ENCODE measurements at places on chromosomes 3 and 15.

DNA sequence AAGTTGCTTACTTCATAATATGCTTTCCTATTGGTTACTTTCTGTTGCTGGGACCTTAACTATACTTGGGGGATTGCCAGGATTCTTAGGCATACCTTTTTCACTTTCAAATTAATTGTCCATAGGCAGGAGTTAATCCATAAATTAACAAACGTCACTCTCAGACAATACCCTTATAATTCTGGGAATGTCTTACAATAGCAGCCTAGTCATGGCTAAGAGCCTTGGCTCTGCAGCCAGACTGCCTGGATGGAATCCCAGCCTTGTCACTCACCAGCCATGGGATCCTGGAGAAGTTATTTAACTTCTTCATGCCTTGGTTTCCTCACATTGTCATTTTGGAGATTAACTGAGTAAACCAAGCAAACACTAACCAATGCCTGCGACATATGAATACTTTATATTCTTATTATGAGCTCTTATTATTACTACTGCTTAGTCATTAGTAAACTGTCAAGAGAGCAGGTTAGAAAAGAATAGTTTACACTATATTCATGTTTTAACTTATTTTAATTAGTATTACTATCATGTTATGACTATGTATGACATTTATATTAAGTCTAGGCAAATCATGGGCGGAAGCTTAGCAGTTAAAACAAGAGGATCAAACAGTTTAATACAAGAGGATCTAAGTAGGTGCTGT lies 29.0 kb downstream of the GYG1 start:
- DNase-seq, result no peak

DNA sequence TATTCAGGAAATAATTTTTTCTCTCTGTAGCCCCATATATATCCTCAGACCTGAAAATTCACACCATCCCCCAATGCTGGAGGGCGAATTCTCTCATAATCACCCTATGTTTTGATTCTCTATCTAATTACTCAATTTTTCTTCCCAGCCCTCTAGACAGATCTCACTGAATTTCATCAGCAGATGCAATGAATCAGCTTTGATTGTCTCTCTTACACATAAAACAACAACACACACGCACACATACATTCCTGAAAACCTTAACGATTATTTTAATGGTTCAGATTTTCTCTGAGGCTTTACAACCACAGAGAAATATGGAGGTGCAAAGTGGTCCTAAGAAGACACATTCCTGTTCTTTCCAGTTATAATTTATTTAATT lies 11.1 kb downstream of the RBMS3 start:
- DNase-seq, result peak; percentile 50

- DNase-seq, result no peak
Observed at GRCh38 chr3:44012160-44012899, 229.4 kb upstream of the TOPAZ1 start.

GRCh38 chr3:143562789-143563188 lies 285.5 kb downstream of the SLC9A9 start:
- DNase-seq, result no peak

DNA sequence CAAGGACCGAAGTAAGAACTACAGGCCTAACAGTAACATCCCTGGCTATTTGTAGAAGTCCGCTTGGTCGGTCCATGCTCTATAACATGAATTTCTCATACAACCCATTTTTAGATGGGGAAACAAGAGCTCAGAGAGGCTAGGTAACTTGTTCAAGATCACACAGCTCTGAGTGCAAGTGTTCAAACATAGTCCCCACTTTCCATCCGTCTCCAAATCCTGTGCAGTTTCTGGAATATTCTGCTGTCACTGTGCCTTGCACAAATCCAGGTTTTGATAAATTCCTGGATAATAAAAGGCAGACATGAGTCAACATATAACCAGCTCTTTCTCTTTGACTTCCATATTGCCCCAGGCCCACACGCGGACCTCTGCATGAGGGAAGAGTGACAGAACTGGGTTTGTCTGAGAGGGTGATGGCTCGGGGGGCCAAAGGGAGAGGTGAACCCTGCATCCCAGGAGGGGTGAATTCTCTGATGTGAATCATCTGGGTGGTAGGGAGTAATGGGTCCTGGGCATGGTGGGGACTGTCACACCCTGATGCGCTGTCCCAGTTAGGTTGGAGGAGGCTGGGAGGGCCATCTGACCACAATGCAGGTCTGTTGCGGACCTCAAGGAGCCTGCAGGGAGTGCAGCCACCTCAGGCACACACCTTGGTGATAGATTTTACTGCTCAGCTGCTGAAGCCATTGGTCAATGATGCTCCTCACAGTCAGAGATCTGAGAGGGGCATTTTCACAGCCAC lies 162.2 kb downstream of the SMAD6 start:
- no peak for DNase-seq

DNA sequence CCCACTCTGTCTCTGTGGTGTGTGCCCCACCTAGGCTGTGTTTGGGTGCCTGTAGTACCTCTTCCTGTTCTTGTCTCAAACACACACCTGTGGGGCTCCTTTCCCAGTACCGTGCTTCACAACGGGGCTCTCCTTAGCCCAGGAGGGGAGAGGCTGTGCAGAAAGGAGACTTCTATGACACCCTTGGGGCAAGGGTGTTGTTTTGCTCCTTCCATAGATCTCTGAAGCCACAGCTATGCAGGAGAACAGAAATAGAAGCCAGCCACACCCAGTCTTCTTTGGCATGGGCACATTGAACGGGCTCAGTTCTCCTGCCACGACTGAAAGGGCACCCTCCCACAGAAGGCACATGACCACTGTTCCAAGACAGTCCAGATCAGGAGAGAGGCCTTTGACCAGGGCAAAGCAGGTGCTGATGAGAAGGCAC lies 74.3 kb downstream of the LIPC start:
- DNase-seq, result no peak

GRCh38 chr3:15215996-15216395 lies 9.9 kb downstream of the CAPN7 start:
- no peak for DNase-seq

GRCh38 chr15:58407778-58408177 lies 24.0 kb upstream of the LIPC start:
- no peak for DNase-seq

GRCh38 chr3:173140986-173141385 lies at the start of gene SPATA16:
Gene SPATA16, minus strand, starts transcription at chr3:173141235. Its CDS starts 23,504 bp downstream, at chr3:173117731.
- DNase-seq, result no peak

- DNase-seq, result no peak
Observed at GRCh38 chr3:15470849-15471248, 43.5 kb downstream of the EAF1 start.

DNA sequence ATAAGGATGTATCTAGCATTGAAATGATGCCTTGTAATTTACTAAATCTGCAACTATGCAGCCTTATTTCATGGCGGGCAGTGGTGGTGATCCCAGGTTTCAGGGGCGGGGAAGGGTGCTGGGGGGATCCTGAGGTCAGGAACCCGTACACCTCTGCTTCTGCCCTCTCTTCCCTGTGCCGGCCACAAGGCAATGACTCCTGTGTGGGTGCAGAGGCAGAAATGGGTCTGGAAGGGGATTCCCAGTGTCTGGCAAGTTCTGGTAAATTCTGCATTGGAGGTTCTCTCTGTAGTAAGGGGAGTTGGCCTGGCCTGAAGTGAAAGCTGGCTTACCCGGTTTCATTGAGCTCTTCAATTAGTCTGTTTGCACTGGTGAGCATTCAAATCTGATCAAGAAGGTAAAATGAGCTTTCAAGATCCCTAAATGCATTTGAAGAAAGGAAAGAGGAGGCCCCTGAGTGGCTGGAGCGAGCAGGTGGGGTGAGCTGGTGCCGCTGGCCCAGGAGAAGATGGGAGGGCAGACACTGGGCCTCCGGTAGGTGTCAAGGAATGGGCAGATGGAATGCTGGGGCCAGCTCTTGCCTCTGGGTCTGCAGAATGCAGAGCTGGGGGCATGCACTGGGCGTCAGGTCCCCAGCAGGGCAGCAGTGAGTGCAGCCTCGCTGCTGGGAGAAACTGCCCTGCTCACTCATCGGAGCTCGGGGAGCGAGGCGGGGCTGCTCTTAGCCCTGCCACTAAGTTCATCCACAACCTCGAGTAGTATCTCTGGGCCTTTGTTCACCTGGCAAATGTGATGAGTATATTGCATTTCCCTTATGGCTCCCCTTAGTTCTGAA lies 13.7 kb downstream of the NRROS start:
- DNase-seq, result no peak

GRCh38 chr3:13544293-13544831 lies 4.6 kb upstream of the FBLN2 start:
- peak; percentile 81 for DNase-seq

GRCh38 chr15:73573572-73573971 lies 59.6 kb downstream of the NPTN start:
- DNase-seq, result no peak

GRCh38 chr15:81407718-81408117 lies 33.7 kb upstream of the TMC3 start:
- DNase-seq, result no peak

DNA sequence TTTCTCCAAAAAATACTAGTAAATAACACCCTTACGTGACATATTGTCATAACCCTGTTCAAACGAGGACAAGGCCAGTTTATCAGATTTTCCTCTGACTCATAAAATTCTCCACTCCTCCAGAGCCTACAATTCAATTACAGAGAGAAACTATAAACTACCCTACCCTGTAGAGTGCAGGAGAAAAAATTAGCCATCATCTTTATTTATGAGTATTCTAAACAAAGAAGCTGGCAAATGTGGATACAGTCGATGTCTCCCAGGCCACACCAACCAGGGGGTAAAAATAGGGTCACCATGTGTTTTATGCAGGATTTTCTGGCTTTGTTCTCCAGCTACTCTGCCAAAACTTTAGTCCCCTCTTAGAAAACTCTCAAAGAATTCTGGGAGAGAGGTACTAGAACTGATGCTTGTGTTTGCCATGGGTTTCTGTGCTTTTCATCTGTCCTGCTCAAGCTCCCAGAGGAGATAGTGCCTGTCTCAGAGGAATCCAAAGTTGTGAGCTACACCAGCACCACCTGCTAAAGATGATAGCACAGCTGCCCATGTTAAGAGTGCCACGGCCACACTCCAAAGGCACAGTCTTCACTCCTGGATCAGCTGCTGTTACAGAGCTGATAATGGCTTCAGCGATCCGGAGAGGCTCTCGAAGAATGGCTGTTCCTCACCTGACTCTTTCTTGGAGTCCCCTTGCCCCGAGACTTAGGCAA lies 150.2 kb downstream of the IMPG2 start:
- DNase-seq, result no peak

DNA sequence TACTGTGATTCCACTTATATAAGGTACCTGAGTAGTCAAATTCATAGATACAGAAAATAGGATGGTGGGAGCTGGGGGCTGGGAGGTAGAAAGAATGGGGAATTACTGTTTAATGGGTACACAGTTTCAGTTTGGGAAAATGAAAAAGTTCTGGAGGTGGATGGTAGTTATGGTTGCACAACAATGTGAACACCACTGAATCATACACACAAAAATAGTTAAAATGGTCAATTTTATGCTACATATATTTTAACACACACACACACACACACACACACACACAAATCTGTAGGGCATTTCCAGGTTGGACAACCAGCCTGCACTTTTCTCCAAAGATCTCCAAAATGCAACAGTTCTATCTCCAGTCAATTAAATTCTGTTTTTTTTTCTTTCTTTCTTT lies 1.4 kb downstream of the CCDC32 start:
- no peak for DNase-seq

DNA sequence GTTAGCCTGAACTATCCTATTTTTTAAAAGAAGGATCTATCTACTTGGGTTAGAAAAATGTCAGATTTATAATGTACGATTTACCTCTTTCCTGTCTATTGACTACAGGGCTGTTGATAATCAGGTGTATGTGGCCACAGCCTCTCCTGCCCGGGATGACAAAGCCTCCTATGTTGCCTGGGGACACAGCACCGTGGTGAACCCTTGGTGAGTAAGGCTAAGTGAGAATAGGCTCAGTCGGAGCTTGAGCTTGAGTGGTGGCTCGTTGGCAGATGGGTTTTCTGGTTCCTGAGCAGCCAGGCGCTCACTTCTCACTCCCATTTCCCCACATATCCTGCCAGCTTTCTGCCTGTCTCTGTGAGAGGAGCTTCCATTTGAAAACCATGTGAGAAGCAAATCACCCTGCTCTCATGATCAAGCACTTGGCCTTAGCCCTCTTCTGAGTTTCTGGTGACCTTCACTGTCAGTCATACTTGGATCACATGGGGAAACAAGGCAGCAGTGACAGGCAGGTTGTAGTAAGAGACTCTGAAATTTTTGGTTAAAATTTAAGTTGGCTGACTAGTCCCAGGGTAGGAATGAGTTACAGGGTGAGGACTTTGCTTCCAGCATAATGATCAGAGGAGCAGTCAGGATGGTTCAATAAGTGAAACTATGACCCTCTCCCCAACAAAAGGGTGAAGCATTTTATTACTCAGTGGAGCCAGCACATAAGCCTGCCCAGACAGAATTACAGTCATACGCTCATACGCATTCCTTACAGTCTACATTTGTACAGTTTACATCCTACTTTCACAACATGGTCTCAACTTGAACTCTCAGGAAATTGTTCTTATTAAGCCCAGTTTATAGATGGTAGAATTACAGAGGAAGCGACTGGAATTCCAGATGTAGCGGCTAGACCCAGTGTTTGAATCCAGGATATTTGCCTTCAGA lies 18.0 kb downstream of the NIT2 start:
- no peak for DNase-seq

DNA sequence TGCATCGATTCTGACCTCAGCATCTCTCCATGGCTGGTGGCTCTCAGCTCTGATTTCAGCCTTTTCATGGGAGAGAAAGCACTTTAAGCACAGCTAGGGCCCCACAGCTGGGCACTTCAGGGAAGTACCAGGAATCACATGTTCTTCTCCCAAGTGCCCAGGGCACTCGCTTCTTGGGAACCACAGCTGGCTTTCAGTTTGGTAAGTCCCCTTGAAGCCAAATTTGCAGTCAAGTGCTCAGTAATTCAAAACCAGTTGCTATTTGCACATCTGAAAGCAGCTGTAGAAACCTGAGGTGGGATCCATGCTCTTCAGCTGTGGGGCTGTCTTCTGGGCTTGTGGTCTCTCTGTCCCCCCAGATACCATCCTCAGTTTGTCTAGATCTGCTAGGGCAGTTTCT lies 12.8 kb downstream of the GABRA5 start:
- DNase-seq, result no peak

All from GM04504 (cell line).